CD4-positive, alpha-beta T cell treated with Interleukin-12 subunit alpha and Interleukin-12 subunit beta, for 1 hour (primary cell): ENCODE measurements at places on chromosomes 12 and 14.
A peak's percentile ranks its signal among the peaks of the same experiment; 100 is the strongest.

- DNase-seq = no peak
Measured at GRCh38 chr14:33348510-33348909, 409.8 kb downstream of the NPAS3 start.

DNA sequence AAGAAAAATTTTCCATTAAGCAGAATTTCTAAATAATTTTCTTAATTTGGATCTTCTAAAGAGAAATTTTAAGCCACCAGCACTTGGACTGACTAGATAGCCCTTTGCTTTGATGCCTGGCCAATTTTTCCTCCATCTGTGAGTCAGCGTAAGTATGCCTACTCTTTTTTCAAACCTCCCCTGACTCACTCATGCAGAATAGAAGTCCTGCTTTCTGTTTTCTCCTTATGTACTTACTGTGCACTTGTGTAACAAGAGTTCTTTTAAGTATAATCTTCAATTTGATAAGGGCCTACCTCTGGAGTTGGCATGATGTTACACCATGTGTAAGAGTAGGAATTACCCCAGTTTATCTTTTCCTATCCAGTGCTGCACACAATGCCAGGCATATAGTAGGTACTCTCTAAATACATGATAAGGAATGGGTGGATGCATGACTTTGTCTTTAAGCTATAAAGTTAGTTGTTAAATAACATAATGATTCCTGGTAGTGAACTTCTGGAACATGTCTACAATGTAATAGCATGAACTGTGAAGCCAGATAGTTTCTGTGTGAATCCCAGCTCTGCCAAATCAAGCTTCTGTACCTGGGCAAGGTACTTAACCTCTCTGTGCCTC lies 329.6 kb downstream of the TMTC2 start:
- no peak for DNase-seq

GRCh38 chr12:131012279-131013069 lies 58.8 kb downstream of the ADGRD1 start:
- DNase-seq = no peak

DNA sequence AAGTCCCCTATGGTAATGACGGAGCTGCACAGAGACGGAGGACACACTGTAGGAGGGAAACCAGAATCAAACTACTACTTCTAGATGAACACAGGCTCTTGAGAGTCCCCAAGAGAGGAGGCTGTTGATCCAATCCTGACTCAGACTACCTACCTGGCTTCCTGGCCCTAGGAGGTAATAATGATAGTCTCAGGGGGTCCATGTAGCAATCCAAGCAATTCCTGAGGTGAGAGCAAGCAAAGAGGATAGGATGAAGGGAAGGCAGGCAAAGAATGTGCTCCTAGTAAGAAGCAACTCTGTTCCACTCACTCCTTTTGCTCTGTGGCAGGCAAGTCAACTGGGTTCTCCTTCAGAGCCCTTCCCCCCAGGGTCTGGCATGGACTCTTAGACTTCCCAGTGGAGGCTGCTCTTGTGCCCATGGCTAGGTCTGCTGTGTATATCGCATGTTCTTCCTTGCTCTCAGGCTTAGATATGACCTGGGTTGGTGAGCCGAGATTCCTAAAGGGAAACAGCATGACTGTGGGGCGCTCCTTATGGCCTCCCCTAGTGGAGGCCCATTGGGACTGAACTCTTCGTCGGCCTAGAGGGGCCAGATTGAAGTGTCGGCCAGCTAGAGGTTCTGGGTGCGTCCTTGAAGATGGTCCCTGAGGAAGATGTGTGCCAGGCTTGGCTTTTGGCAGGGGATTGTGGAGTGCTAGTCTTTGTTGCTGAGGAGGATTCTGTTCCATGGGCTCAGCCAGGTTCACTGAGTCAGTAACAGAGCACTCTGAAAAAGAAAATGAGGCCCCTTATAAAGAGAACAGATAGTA lies 2.1 kb downstream of the TINF2 start:
- no peak for DNase-seq

DNA sequence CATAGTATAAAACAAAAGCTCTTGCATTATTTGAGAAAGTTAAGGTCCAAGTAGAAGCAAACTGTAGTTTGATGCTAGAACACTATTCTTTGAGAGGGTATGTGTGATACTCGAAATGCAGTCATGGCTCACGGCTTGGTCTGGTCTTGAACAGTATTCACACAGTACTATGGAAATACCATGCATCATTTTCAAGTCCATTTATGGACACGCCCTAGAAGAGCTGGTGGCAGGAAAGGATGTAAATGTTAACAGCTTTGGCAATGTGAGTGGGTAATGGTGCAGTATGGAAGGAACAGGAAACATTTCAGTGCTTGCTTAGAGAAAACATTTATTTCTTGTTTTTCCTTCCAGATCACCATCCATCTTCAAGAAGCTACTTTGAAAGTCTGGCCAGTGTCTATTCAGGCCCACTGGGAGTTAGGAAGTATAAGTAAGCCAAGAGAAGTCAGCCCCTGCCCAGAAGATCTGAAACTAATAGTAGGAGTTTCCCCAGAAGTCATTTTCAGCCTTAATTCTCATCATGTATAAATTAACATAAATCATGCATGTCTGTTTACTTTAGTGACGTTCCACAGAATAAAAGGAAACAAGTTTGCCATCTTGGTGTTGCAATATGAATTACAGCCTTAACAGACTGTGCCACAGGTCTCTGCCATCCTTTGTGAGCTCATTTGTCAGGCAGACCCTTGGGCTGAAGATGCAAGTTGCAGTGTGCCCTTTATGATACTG lies 5.7 kb upstream of the AKAP5 start:
- DNase-seq = no peak

GRCh38 chr12:103455020-103455763 lies 40.6 kb downstream of the C12orf42 start:
- DNase-seq = peak; percentile 30

- DNase-seq = no peak
Measured at GRCh38 chr14:23566778-23567185, 809 bp downstream of the AP1G2 start.

- no peak for DNase-seq
Measured at GRCh38 chr12:51232642-51233041, 6.0 kb upstream of the DAZAP2 start.

GRCh38 chr12:107590814-107591375 lies 94.7 kb upstream of the PWP1 start:
- no peak for DNase-seq

- no peak for DNase-seq
Measured at GRCh38 chr12:50213439-50213838, 46.3 kb upstream of the CERS5 start.

DNA sequence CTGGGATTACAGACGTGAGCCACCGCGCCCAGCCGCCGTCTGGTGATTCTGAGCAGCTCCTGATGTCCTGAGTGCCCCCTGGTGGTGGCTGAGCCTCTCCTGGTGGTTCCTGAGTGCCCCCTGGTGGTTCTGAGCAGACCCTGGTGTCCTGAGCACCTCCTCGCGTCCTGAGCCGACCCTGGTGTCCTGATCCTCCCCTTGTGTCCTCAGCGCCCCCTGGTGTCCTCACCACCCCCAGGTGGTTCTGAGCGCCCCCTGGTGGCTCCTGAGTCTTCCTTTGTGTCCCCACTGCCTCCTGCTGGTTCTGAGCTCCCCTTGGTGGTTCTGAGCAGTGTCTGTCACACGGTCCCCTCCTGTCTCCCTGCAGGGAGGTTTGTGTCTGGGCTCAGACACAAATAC lies 1304.9 kb downstream of the TMEM121 start:
- DNase-seq = peak; percentile 54

DNA sequence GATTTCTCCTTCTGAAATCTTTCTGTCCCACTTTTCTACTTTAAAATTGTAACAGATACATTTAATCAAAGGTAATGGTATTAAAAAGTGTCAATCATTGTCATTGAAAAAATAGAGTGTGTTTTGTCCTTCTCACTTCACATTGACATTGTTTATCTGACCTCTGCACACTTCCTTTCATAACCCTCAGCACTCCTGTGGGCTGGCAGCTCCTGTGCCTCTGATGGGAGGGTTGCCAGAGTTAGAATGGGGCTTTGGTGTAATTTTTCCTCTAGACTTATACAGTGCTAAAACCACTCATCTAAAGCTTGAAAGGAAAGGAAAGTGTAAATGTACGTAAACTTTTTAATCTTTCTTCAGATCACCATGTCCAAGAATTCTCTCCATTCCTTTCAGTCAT lies 23.7 kb downstream of the KCNA1 start:
- no peak for DNase-seq

- no peak for DNase-seq
Measured at GRCh38 chr12:15181017-15181683, 40.1 kb downstream of the RERG start.

DNA sequence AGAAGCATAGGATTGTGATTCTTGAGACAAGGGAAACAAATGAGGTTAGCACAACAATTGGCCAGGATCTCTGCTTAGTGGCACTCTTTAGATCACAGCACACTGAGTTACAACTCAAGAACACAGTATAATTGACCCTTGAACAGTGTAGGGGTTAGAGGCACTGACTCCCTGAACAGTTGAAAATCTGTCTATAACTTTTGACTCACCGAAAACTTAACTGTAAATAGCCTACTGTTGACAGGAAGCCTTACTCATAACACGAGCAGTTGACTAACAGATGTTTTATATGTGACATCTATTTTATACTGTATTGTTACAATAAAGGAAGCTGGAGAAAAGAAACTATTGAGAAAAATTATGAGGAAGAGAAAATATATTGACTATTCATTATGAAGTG lies 296.1 kb downstream of the RERGL start:
- DNase-seq = no peak

DNA sequence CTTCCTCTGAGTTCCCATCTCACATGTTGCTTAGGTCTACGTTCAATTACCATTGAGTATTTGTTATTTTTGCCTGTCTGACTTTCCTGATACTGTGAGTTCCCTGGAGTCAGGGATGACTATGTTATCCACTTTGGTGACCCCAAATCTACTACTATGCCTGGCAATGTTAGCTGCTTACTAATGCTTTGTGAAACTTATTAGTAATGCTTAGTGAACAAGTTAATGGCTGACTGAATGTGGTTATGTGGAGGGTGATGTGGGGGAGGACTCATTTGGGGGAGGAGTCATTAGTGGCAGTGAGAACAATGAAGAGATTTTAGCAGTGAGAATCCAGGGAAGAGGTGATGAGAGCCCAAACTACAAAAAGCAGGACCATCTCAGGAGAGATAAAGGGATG lies 121.6 kb downstream of the KTN1 start:
- DNase-seq = no peak

GRCh38 chr12:53781228-53781801 lies 29.5 kb upstream of the CISTR start:
- no peak for DNase-seq

GRCh38 chr14:95611293-95611880 lies 74.8 kb upstream of the TCL1B start:
- no peak for DNase-seq

DNA sequence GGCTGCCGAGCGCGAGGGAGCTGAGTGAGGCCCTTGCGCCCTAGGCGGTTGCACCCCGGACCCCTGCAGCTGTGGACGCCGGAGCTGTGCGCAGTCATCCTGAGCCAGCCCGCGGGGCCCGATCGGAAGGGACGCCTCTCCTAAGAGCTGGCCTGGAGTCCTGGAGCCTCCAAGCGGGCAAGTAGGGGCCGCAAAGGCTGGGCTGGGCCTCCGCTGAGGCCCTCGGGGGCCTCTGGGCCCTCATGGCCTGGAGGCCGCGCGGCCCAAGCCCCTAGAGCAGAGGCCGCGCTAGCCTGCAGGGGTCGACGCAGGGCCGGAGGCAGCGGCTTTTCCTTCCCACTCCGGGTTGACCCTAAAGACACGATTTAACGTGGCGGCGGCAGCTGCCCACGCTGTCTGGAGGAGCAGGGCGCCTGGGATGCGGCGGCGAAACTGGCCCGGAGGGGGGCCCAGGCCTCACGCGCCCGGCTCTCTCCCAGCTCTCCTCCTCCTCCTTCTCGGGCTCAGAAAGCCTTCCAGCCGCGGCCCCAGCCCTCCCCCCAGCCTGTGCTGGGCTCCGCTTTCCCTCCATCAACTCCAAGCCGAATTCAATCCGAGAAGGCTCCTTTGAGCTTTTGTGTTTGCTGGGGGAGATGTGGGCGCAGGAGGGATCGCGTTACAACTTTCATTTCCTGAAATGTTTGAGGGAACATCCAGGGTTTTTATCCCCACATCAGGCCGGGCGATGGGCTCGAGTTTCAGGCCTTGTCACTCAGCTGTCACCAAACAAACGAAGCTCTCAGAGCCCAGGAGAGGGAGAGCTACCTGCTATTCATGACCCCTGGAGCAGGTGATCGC lies 11.6 kb downstream of the SIX1 start:
- no peak for DNase-seq

- DNase-seq = no peak
Measured at GRCh38 chr12:130013771-130014484, 110.1 kb upstream of the TMEM132D start.

DNA sequence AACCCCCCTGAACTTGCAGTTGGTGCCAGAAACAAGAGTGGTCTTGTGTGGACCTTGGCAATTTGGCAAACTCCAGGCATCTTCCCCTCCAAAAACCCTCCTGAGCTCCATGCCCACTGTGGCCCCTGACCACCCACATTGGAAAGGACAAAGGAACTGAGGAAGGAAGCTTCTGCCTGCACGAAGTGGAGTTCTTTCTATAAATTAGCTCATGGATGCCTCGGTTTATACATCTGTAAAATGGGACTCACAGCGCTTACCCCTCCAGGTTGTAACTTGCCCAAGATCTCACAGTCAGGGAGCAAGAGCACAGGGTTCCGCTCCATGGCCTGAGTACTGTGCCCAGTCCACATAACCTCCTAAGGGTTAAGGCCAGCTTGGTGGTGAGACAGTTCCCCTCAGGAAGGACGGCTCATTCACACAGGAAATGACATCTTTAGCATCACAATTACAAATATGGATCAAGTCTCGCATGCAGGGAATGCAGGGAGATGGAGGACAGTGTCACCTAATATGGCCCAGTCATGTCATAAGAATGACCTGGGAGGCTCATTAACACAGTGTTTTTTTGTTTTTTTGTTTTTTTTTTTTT lies 66.6 kb downstream of the CLMN start:
- no peak for DNase-seq

- DNase-seq = no peak
Measured at GRCh38 chr14:66496911-66497310, 10.7 kb downstream of the CCDC196 start.

- DNase-seq = no peak
Measured at GRCh38 chr12:24776861-24777260, 172.0 kb downstream of the BCAT1 start.

- no peak for DNase-seq
Measured at GRCh38 chr12:101111441-101111840, 98.6 kb downstream of the SLC5A8 start.
